Fibroblast of lung (primary cell): ENCODE measurements at places on chromosomes 3 and 15. TPM values are rescaled to one million over a fixed set of nuclear protein-coding genes. Genes with fewer than 3 reads are reported as not detected.

Gene ZPLD1
- 0.17 TPM in 1 of 2 replicates, not detected in the other for total RNA-seq

Gene DUOXA1
- not detected in 2 replicates for total RNA-seq

Gene NANOGP8
- not detected in 2 replicates for total RNA-seq

Gene HEXA
- total RNA-seq: 80.3 and 98.1 TPM in 2 replicates

Gene PEX5L
- 0.51 and 5.9 TPM in 2 replicates for total RNA-seq

Gene RBPMS2
- under 0.01 TPM in 1 of 2 replicates, not detected in the other for total RNA-seq

GRCh38 chr3:31553258-31553657 lies 20.5 kb downstream of the STT3B start:
- no peak for DNase-seq
- H3K27me3 ChIP-seq: no peaks in the 10 kb centered on the region
- no peaks in the 10 kb centered on the region for H3K4me1 ChIP-seq
- H3K27ac ChIP-seq: no peak overlapping the region
- H3K36me3 ChIP-seq: no peaks in the 10 kb centered on the region
- no peak overlapping the region for H3K4me3 ChIP-seq

DNA sequence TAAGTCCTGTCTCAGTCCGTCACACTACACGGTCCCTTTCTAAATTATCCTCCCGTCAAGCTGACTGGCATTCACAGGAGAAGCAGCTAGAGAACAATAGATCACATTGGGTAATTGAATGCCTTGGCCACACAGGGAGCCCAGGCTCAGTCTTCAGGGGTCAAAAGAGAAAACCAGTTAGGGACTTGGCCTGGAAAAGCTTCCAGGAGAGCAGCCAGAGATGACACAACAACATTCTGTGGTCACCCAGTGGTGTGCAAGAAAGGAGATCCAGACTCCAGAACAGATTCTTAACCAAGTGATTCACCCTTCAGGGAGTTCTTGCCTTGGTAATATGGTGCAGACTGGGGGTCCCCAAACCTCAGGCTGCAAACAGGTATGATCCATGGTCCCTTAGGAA lies 15.9 kb downstream of the ARHGAP31 start:
- H3K27me3 ChIP-seq: no peaks in the 10 kb centered on the region
- H3K4me1 ChIP-seq: peaks cover 22% of the 10 kb centered on the region
- DNase-seq: peak; percentile 91
- no peaks in the 10 kb centered on the region for H3K36me3 ChIP-seq

DNA sequence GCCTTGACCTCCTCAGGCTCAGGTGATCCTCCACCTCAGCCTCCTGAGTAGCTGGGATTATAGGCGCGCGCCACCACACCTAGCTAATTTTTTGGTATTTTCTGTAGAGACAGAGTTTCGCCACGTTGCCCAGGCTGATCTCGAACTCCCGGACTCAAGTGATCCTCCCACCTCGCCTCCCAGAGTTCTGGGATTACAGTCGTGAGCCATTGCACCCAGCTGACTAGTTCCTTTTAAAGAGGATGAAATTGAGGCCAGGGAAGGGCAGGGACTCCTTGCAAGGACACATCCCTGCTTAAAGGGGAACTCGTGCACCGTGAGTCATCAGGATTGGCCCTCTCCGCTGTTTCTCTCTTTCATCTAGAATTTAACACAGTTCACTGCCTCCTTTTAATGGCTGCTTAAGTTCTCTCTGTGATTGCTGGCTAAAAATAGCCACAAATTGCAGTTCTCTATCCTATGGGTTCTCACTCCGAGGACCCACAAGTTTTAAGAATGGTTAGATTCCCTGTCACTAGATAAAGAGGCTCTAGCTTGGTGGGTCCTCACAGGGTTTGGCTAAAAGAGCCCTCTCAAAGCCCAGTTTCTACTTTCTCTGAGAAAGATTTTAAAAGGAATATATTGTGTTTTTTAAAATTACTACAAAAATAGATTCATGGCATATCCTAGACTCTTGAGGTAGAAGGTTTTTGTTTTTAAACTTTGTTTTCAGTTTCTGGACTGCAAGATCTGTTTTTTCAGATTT lies 1.4 kb downstream of the CRTAP start:
- DNase-seq: peak; percentile 93
- no peaks in the 10 kb centered on the region for H3K36me3 ChIP-seq
- peak overlapping the region; percentile 49 for H3K4me3 ChIP-seq
- no peaks in the 10 kb centered on the region for H3K4me1 ChIP-seq
- H3K27ac ChIP-seq: peak overlapping the region; percentile 62
- H3K27me3 ChIP-seq: no peaks in the 10 kb centered on the region

- H3K27me3 ChIP-seq: peaks cover 2% of the 10 kb centered on the region
- no peaks in the 10 kb centered on the region for H3K36me3 ChIP-seq
- no peaks in the 10 kb centered on the region for H3K4me1 ChIP-seq
- DNase-seq: peak; percentile 10
- H3K27ac ChIP-seq: no peak overlapping the region
Observed at GRCh38 chr3:32347343-32348125, 44.1 kb upstream of the CMTM7 start.

- no peaks in the 10 kb centered on the region for H3K27me3 ChIP-seq
- no peak overlapping the region for H3K27ac ChIP-seq
- no peak overlapping the region for H3K4me3 ChIP-seq
- H3K36me3 ChIP-seq: no peaks in the 10 kb centered on the region
Observed at GRCh38 chr15:45943240-45943639, 308.4 kb downstream of the SQOR start.

DNA sequence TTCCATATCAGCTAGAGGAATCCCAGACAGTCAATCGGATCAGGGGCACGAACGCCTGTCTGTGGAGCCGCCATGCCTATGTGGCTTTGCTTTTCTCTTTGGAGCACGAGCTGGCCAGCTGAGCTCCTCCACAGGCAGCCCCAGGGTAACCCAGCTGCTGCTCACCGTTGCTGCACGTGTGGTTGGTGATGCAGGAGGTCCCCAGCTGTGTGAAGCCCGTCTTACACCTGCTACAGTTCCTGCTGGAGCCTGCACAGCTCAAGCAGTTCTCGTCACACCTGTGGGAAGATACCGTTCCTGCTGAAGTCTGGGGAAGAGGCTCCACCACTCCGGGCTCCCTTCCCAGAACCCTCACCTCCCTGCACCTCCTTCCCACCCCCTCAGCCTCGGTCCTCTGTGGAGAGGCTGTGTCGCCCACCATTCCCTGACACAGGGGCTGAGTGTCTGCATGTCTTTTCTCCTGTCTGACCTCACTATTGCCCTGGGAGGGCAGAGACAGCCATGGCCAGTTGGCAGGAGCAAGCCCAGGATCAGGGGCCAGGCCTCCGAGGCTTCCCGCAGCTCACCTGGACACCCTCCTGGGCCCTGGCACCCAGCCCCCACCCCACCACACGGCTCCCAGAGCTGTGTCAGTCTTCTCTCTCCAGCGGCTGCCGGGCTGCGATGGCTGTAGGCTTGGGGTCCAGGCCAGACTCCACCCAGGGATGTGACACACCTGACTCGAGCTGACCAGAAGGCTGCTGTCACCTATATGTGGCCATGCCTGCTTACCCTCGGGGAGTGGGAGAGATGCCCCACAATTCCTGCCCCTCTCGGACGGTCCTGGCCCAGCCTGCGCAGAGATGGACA lies 12.2 kb upstream of the SNRPA1 start:
- H3K4me1 ChIP-seq: no peaks in the 10 kb centered on the region
- no peak overlapping the region for H3K4me3 ChIP-seq
- H3K27ac ChIP-seq: no peak overlapping the region
- no peak for DNase-seq

DNA sequence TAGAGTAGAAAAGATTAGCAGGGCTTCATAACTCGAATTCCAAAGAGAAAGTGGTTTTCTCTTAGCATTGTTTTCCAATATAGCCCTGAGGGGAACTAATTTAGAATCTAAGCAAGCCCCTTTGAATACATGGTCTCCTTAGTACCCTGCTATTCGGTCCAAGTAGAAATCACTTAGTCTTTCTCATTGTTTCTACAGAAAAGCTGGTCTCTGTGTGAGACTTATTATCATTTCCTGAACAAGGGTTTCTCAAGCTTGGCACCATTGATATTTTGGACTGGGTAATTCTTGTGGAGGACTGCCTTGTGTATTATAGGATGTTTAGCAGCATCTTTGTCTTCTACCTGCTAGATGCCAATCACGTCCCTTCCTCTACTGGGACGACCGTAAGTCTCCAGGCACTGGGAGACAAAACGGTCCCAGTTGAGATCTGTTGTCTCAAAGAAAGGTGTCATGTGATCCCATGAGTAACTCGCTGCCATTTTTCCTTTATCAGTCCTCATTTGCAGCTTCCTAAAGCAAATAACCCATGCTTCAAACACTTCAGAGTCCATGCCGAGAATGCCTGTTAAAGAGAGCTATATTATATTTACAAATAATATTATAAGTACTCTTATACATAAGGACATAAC lies 230.7 kb upstream of the SLCO3A1 start:
- no peaks in the 10 kb centered on the region for H3K27me3 ChIP-seq
- no peak for DNase-seq
- H3K27ac ChIP-seq: no peak overlapping the region
- no peaks in the 10 kb centered on the region for H3K36me3 ChIP-seq

- H3K27me3 ChIP-seq: no peaks in the 10 kb centered on the region
- no peak for DNase-seq
- no peak overlapping the region for H3K27ac ChIP-seq
- H3K4me1 ChIP-seq: no peaks in the 10 kb centered on the region
- H3K36me3 ChIP-seq: no peaks in the 10 kb centered on the region
Observed at GRCh38 chr3:23152989-23153388, 50.1 kb upstream of the UBE2E2 start.

- H3K36me3 ChIP-seq: peaks cover 3% of the 10 kb centered on the region
- no peaks in the 10 kb centered on the region for H3K4me1 ChIP-seq
- peak; percentile 24 for DNase-seq
- no peak overlapping the region for H3K4me3 ChIP-seq
Observed at GRCh38 chr3:134552784-134553183, 66.9 kb downstream of the CEP63 start.

DNA sequence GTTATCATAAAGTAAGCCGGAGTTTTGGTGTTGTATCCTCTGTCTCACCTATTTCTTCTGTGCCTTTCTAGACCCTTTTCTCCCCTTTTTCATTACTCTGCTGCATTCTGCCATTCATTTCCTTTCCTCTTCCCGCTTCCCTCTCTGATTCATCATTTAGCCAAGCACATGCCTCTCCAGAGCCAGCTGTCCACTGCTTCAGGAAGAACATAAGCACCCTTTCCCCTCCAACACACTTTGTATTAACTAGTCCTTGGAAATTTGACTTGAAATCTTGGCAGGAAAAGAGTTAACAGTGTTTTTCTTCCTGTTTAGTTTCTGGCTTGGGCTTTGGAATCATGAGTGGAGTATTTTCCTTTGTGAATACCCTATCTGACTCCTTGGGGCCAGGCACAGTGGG lies 9.7 kb downstream of the APH1B start:
- H3K36me3 ChIP-seq: no peaks in the 10 kb centered on the region
- peak; percentile 24 for DNase-seq
- no peak overlapping the region for H3K4me3 ChIP-seq
- H3K4me1 ChIP-seq: peaks cover 4% of the 10 kb centered on the region
- H3K27ac ChIP-seq: no peak overlapping the region
- H3K27me3 ChIP-seq: no peaks in the 10 kb centered on the region
